Fibroblast of the conjunctiva (primary cell): ENCODE measurements at places on chromosomes 2 and 18.

GRCh38 chr2:28074137-28074536, 183.6 kb downstream of the BABAM2 start:
- DNase-seq = no peak

DNA sequence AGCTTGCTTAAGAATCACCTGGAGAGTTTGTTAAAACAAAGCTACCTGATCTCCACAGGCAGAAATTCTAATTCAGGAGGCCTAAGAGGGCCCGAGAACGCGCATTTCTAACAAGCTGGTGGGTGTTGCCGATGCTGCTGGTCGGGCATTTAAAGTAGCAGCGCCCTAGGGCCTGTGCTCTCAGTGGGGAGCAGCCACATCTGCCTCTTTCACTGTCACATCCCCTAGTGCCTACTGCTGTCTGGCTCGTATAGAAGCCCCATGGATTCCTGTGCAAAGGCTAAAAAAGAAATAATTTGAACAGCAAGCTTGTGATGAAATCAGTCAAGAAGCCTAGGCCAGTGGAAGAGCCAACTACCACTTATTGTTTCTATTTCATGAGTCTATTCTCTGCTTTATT, 126.7 kb upstream of the SMIM21 start:
- DNase-seq = no peak

- peak; percentile 16 for DNase-seq
These were observed 98.8 kb downstream of the RHBDD1 start for GRCh38 chr2:226934546-226935201.

DNA sequence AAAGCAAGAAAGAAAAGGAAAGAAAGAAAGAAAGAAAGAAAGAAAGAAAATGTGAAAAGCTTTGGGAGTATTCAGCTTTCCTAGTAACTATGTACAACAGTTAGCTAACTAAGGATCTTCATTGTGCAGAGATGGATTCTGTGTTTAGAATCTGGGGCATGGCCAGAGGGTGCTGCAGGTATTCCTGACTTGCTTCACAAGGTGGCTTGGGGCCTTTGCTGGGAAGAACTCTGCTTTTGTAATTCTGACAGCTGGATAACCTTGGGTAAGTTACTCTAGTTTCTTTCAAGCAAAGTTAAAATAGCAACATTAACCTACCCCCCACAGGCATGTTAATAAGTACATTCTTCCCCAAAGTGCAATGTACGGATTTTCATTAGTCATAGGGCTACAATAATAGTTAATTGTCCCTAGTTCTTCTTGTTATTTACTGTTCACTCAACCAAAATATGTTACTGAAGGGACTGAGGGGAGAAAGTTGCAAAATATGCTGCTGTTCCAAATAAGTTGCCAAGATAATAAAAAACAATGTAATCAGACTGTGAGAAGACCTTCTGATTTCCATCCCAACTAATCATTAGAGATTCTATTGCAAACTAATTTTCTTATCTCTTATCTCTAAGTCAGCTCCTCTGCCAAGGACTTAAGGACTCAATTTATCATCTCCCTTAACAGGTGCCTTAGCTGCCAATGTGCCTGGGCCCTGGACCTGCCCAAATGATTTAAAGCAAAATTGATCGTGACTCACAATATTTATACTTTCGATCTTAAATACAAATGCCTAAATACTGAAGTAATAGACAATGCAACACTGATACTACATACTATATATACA, 50.3 kb downstream of the SERPINB8 start:
- no peak for DNase-seq

- no peak for DNase-seq
These were observed 757.4 kb downstream of the RNF144A start for GRCh38 chr2:7674606-7675005.

- DNase-seq = no peak
These were observed 47.8 kb downstream of the CFAP36 start for GRCh38 chr2:55567298-55567697.

- no peak for DNase-seq
These were observed 8.2 kb downstream of the NFATC1 start for GRCh38 chr18:79403723-79404566.

DNA sequence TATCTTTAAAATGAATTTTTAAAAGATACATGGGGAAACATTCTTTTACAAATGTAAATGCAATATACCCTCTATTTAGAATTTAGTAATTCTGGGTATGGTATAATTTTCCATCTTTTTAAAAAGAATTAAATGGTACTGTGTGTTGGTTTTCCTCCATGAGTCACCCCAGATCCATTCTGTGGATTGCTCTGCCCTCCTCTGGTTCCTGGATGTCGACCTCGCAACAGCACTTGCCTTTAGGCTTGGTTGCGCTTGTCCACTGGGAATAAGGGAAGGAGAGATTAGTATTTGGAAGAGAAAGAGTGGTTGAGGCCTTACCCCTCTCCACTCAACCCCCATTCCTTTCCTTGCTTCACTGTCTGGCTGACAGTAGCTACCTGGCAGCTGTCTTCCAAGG, 90.4 kb downstream of the FTCDNL1 start:
- DNase-seq = no peak

GRCh38 chr2:26575836-26576564, 65.2 kb downstream of the CIB4 start:
- no peak for DNase-seq

DNA sequence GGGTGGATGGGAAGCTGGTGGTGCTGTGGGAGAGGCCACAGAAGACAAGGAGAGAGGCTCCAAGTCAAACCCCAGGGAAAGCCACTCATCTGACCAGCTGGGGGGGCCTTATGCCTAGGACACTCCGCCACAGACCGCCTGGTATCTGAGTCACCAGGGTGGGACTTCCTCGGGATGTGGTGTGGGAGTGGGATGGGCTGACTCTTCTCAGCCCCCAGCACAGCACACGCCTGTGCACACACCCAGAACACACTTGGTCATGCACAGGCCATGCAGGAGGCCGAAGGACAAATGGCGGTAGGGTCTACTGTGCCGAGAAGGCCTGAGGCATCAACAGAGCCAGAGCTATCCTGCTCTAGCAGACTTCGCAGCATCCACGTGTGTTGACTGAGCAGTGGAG, 136.4 kb downstream of the INHBB start:
- DNase-seq = no peak

GRCh38 chr2:216884347-216884746, 24.5 kb upstream of the TNP1 start:
- no peak for DNase-seq

- DNase-seq = peak; percentile 4
These were observed 678.8 kb downstream of the KCNJ3 start for GRCh38 chr2:155377266-155377680.

- DNase-seq = no peak
These were observed 268.4 kb upstream of the THSD7B start for GRCh38 chr2:136496966-136497365.

DNA sequence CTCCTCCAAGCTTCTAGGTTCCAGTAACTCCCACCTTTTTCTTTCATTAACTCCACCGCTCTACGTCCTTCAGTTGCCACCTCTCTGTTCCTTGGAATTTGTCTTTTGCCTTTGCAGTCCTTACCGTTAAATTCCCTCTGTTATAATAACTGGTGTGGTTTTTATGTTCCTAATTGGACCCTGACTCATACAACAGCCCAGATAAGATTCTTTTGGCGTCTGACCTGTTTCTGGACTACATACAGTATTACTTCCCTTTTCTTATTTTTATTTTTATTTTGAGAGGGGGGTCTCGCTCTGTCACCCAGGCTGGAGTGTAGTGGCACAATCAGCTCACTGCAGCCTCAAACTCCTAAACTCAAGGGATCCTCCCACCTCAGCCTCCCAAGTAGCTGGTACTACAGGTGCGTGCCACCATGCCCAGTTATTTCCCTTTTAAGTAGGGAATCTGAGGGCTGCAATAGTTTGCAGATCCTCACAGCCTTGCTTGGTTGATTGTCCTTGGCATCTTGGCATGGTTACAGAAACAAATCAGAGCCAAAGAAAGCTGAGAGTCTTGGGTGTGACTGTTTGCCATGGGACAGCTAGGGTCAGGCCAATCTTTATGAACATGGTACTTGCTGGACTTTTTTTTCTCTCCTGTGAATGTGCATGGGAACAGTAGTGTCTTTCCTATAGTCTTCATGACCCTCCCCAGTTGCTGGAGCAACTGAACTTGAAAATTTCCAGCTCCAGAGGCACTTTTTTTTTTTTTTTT, 22.0 kb downstream of the TCF23 start:
- DNase-seq = no peak

GRCh38 chr2:165635532-165635931, 158.5 kb downstream of the GALNT3 start:
- DNase-seq = no peak

DNA sequence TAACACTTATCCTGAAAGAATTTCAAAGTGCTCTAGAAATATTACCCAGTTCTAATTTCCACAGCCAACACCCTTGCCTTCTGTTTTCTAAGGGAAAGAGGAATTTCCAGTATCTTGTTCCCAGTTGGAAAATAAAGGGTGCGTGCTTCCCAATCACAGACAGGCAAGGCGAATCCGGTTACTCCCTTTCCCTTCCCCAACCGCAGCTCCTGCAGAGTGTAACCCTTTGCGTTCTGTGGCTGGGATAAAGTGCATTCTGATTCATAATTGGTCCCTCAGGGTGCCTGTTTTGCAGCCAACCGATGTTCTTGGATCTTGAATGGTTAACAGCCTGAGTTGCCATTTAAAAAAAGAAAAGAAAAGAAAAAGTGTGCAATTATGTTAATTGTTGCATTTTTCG, 40.6 kb upstream of the PGAP1 start:
- no peak for DNase-seq

GRCh38 chr2:178008636-178009289, 63.8 kb downstream of the PDE11A start:
- DNase-seq = peak; percentile 8

- DNase-seq = no peak
These were observed 74.5 kb downstream of the TPO start for GRCh38 chr2:1487758-1488157.

DNA sequence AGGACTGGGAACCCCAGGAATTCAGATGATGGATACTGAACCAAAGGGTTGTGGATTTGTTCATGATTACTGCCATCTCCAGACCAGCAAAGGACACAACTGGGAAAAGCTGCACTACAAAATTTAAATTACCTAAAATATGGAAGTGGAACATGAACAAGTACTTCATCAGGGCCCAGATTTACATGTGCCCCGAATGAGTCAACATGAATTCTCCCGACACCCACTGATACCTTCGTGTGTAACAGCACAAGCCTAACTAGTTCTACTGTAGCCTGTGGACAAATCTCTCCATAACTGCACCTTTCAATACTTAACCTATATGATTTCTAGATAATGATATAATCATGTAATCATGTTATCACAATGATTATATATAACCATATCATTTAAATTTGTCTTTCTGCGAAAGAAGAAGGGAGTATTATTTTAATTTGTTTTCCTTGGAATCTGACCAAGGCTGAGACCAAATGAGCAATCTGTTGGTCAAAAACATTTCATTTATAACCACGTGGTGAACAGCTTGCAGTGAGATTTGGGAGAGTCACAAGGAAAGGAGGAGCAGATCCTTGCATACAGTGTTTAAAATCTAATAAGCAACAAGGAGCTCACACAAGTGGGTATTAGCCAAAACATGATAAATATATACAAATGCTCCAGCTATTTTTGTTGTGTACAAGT, 70.5 kb downstream of the CACNB4 start:
- no peak for DNase-seq

- DNase-seq = no peak
These were observed 26.0 kb downstream of the MARCO start for GRCh38 chr2:118968042-118968441.

- no peak for DNase-seq
These were observed 558 bp downstream of the MRPS5 start for GRCh38 chr2:95121093-95121406.

GRCh38 chr2:10245661-10246060, 57.0 kb upstream of the HPCAL1 start:
- DNase-seq = no peak

DNA sequence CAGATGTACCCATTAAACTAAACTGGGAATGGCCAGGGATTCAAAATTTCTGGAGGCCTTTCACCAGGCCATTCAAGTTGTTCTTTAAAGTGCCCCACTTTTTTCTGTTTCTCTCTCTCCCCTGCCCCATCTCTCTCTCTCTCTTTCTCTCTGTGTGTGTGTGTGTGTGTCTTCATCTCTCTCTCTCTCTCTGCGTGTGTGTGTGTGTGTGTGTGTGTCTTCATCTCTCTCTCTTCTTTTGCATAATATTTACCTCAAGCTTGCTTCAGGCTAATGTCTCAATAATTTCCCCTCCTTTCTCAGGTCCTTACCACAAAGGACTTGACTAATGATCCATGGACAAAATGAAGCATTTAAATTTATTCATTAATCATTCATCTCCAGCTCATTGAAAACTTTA, 164.2 kb upstream of the KLHL14 start:
- no peak for DNase-seq

DNA sequence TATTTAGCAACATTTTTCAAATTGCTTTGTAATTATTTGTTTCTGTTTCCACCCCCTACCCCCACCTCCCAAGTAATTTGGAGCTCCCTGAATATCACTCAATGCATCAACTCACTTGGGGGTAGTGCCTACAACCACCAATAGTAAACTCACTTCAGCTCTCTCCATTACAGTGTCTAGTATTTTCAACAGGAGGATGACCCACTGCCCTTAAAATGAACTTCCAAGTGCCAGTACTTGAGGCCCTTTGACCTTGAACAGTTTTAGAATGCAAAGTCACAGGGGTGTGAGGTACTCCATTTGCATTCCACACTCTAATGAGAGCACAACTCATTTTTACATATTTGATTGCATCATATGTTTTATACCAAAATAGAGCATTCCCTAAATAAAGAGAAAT, 523.0 kb downstream of the ERBB4 start:
- no peak for DNase-seq

- DNase-seq = no peak
These were observed 372.7 kb upstream of the KYNU start for GRCh38 chr2:142504754-142505153.

- DNase-seq = no peak
These were observed 473.0 kb downstream of the TMX3 start for GRCh38 chr18:68241881-68242280.

DNA sequence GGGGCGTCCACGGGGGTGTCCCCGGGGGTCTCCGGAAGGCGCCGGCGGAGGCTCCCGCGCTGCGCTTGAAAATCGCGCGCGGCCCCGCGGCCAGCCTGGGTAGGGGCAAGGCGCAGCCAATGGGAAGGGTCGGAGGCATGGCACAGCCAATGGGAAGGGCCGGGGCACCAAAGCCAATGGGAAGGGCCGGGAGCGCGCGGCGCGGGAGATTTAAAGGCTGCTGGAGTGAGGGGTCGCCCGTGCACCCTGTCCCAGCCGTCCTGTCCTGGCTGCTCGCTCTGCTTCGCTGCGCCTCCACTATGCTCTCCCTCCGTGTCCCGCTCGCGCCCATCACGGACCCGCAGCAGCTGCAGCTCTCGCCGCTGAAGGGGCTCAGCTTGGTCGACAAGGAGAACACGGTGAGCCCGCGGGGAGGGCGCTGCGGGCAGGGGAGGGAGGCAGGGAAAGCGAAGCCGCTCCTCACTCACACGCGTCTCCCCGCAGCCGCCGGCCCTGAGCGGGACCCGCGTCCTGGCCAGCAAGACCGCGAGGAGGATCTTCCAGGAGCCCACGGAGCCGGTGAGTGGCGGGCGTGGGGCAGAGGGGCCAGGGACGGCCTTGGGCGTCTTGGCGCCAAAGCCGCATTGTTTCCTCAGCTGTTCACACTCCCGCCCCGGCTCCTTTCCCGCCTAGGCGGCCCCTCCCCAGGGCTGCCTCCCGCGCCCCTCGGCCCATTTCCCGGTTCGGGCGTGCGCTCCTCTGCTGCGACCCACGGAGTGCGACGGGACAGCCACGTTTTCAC, at the start of gene RRM2:
Gene RRM2 (plus strand): TSS at position 240 of the 781 bp plus-strand sequence. CDS start 60 bp downstream, at position 300.
- DNase-seq = peak; percentile 84

GRCh38 chr2:217998926-217999594, 3.7 kb downstream of the TNS1 start:
- no peak for DNase-seq

- no peak for DNase-seq
These were observed 170.5 kb downstream of the FMNL2 start for GRCh38 chr2:152505495-152505906.
